ENCODE measurements at places on chromosomes 3 and 15.

GRCh38 chr3:48388966-48389365 lies 16.9 kb downstream of the FBXW12 start:
- DNase-seq, result no peak

DNA sequence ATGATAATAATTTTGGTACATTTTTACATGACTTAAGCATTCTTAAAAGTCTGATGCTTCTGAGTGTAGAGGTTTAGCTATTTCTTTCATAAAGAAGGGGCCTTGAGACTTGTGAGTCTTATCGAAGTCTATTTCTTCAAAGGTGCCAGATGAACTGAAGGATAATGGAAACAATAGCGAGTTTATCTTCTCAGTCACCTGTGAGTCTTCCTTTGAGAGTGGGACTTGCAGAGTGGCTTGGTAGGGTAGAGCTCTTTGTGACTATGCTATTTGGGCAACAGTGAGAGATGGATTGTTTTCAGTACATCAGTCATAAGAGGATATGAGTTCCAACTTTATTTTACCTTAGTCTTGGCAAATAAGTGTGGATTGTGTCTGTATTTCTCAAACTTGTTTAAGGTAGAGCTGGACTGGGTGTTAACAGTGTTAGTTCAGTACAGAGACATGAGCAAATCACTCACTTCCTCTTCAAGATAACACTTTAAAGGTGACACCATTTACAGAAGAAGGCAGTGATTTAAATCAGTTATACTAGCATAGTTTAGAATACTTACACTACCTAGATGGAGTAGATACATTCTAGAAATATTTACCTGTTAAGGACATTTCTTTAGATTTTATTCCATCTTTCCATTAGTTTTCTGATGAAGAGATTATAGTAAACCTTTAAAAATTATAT lies 3.2 kb downstream of the AKAP13 start:
- no peak for DNase-seq

DNA sequence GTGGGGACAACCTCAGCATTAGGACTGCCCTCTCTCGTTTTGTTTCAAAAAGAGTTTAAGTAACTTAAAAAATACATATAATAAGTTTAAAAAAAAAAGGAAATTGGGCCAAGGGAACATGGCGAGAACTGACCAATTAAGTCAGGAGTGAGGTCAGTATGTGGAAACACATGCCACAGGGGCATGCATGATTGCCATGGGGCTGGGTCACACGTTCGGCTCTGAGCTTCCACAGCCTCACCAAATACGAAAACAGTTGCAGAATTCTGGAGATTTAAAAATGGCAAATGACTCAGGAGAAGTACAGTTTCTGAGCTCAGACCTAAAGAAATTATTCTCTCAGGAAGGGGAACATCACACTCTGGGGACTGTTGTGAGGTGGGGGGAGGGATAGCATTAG lies 24.1 kb downstream of the PDE8A start:
- no peak for DNase-seq

DNA sequence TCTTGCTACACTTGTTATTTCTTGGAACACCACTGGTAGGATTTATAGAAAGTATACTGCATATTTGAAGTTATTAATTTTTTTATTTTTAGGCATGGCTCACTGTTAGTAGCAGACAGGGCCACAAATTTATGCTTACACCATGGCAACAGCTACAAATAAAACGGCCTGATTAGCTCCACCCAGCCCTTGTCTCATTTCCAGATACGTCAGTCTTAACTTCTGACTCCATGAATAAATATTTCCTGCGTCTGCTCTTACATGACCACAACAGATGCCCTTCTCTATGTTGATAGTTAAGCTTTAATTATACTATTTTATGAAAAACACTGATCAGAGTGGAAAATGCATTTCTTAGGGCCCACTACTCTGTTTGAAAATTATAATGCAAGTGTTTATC lies 62.3 kb upstream of the CPOX start:
- DNase-seq, result no peak

- DNase-seq, result no peak
These were observed 1077.1 kb downstream of the ZPLD1 start for GRCh38 chr3:103511891-103512290.

- DNase-seq, result no peak
These were observed 51.2 kb downstream of the THRB start for GRCh38 chr3:24443476-24443875.

DNA sequence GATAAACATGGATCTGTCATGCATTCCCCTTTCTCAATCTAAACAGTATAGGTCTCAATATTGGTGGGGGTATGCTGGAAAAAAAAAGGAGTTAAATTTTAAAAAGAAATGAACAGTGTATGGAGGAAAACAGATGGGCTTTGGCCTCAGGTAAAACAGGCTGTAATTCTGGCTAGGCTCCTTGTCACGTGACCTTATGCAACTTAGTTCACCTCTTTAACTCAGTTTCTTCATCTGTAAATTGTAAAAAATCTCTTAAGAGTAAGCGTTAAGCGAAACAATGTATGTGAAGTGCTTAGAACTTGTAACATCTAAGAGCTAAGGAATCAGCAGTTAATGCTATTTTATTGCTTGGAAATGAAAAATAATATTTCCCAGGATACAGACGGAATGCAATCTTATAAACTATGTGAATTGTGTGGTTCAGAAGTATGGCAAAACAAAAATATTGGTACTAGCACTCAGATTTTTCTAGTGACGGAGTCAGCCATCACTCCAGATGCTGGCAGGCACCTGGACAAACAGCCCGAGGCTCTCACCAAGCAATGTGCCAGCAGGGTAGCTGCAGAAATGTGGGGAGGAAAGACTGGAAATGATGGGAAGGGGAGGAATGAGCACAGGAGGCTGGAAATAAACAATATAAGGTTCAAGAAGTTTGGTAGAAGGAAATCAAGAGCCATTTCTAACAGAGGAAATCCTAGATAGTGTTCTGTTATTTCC lies 172.8 kb downstream of the USP13 start:
- DNase-seq, result no peak

DNA sequence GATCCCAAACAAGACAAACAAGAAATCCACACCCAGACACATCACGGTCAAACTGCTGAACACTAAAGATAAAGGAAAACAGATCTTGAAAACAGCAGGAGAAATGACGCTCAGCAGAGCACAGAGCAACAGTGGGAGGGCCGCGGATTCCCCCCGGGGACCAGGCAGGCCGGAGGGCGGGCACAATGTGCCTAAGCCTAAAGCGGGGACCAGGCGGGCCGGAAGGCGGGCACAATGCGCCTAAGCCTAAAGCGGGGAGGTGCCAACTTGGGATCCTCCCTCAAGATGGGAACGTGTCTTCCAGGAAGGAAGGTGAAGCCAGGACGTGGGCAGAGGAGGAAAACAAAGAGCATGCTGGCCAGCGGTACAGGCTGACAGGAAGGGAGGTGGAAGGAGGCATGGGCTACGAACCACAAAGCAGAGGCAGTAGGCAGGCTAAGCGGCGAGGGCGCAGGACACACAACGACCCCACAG lies 31.1 kb downstream of the CYFIP1 start:
- DNase-seq, result no peak

GRCh38 chr3:159632851-159633250 lies 355.8 kb upstream of the IL12A start:
- DNase-seq, result no peak

DNA sequence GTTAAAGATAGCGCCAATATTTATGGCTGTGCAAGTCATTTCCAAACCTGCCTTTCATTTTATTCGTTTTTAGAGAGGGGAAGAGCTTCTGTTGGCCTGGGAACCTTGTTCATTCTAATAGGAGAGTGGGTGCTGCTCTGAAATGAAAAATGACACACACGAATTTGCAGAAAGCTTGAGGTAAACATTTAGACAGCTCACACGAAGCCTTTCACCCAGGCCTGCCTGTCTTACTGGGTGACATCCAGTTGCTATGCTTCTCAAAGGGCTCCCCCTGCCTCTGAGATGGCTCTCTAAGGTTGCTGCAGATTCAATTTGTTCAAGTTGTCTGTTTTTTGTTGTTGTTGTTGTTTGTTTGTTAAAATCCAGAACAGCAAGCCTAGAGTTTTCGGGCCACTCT lies 18.2 kb downstream of the PEX5L start:
- no peak for DNase-seq

- DNase-seq, result no peak
These were observed 4.7 kb upstream of the TMEM41A start for GRCh38 chr3:185503521-185503920.

DNA sequence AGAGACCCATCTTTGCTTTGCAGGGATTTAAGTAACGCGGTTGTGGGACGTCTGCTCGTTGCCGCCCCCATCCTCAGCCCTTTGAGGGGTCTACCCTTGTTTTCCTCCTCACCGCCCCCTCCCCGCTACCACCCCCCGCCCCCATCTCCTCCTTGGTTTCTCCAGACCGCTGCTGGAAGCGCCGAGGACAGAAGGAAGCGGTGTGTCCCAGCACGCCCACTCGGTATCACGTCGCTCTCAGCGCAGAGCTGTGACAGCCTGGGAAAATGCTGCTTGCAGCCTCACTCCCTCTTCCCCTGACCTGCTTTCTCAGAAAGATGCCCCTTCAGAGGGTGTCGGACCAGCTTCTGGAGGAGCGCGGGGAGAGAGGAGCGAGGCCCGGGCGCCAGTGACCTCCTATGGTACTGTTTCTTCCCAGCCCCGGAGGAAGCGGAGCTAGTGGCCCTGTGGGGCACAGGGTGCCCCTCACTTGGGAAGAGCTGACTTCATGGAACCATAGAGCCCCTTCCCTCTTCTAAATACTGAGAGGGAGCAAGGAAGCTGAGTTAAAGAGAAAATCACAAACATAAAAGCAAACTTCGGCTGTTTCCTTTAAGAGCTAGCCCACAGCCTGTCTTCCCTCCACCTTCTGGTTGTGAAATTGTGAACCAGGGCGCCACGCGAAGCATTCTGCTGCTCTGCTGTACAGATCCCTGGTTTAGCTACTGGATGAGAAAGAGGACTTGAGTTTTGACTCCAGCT lies 698 bp downstream of the IL1RAP start:
- peak; percentile 24 for DNase-seq

DNA sequence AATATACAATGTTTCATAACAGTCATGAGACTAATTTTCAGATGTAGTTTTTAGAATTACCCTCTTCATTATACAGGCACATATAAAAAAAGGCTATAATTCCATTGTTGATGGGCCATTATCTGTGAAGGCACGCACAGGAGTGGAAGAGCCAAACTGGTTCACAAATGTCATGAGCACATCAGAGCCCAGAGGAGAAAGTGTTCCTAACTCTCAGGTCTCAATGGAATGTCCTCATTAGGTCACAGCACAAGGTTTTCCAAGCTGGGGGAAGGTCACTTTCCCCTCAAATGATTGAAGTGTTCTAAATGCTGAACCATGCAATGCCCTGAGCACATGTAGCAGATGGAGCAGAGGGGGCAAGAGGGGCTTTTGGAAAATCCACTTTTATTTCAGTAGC lies 41.2 kb downstream of the GJD2 start:
- DNase-seq, result no peak

- no peak for DNase-seq
These were observed 16.2 kb downstream of the MRAS start for GRCh38 chr3:138364356-138365252.

DNA sequence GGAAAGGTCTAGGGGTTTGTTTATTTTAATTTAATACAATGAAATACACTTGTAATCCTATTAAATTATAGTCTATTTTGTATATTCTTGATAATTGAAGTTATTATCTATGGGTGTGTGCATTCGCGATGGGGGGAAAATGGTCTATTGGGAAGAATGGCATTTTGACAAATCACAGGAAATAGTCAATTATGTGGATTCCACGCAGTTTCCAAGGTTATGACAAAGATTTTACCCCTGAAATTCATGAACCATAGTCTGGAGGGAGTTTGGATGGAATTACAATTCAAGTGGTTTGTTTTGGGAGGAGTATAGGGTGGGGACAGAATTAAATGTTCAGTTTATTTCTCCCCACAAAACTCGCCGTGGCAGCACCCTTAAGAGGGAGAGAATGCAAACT lies 66.5 kb downstream of the RBMS3 start:
- no peak for DNase-seq

GRCh38 chr15:62739507-62739906 lies 303.0 kb upstream of the TPM1 start:
- DNase-seq, result no peak

DNA sequence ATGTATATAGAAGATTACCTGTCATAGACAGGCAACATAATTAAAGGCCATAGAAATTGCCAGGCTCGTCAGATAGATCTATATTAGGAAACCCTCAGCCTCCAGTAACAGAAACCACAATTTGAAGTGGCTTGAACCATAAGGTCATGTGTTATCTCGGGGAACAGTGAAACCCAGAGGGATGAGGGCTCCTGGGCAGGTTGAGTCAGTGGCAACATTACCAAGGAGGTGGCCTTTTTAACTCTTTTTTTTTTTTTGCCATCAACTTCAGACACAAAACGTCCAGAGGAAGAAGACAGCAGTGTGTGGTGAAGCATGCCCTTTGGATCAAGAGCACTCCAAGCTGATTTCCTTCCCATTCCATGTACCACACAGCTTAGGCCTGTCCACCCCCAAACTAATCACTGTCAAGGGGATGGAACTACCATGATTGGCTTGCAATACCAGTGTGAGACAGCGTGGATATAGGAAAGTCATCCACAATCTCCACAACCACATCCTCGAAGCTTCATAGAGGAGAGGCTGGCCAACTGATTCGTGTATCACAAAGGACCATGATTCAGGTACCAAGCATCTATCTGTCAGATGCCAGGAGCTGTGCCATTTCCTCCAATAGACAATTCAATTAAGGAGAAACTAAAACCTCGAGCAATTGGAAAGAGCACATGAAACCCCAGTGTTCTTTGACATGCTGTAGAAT lies 999 bp upstream of the KIF7 start:
- DNase-seq, result no peak

DNA sequence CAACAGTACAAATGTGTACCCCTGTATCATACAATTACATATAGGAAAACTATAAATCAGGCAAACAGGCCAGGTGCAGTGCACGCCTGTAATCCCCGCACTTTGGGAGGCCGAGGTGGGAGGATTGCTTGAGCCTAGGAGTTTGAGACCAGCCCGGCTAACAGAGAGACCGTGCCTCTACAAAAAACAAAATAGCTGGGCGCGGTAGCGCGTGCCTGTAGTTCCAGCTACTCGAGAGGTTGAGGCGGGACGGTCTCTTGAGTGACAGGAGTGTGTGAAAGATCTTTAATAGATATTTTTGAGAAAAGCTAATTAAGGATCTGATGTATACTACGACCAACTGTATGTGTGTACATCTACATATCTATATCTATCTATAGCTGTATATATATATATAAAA lies 33.8 kb upstream of the BDH1 start:
- no peak for DNase-seq

DNA sequence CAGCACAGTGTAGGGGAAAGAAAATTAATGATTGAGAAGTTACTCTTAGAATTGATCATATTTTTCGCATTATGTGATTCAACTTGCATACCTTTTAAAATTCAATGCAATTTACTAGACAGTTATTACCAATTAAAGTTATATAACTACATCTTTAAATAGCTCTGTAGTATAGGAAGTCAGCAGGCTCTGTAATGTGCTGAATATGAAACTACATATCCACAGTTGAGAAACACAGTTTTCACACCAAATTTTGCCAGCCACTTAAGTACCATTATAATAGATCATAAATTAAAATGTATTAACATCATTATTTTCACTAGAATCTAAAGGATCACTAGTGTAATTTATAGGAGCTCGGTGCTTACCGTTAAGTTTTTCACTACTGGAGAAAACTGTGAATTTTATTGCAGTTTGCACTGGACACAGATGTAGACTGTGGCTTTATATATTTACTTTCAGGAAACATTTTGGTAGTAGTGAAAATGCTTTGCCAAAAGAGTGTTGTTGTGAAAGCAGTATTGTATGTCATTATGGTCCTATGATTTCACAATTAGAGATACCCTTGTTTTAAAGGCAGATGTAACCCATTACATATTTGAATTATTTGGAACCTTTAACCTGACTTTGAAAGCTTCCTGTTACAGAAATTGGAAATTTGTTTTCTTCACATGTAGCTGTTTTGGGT lies 113.6 kb downstream of the PLCL2 start:
- no peak for DNase-seq
